ENCODE measurements at places on chromosomes 16 and 17.
A peak's percentile ranks its signal among the peaks of the same experiment; 100 is the strongest.

GRCh38 chr16:1337486-1337885 lies 4.0 kb downstream of the BAIAP3 start:
- no peak for DNase-seq

- no peak for DNase-seq
These were observed 151.5 kb downstream of the LGALS9B start for GRCh38 chr17:20315821-20316220.

DNA sequence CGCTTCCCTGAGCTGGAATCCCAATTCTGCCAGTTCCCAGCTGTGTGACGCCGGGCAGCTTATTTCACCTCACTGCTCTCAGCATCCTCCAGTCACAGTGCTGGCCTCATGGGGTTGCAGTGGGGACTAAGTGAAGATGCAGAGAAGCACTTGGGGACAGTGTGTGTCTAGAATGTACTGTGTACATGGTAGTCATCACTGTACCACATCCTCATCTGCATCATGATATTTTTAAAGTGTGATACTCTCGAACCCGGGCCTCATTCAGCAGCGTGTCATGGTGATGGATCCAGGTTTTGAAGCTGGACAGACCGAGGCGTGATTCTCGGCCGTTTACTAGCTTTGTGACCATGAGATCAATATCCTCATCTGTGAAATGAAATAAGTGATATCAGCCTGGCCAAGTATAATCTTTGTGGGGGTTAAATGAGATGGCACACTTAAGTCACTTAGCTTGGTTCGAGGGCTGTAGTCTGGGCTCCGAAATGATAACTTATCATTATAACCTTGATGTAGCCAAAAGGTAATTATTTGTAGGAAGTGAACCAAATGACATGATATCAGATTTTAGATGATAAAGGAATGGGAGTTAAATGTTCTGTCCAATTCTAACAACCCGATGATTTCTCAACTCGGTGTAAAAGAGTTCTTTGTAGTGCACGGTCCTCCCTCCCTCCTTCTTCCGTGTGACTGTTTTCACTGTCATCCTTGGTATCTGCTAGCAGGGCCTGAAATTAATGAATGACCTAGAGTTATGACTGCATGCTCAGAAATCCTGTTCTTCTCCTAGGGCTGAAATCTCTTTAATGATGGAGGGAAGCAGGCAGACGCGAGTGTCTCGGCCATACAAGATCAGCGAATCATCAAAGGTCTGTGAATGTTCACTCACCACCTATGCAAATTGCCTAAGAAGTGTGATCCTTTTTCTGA lies 2.0 kb downstream of the KLHL36 start:
- no peak for DNase-seq

GRCh38 chr16:71693164-71693563 lies 31.3 kb downstream of the PHLPP2 start:
- DNase-seq: no peak

GRCh38 chr16:48125888-48126287 lies 29.9 kb downstream of the ABCC12 start:
- DNase-seq: no peak

GRCh38 chr17:34095106-34095505 lies 160.0 kb upstream of the CCL2 start:
- DNase-seq: no peak

GRCh38 chr17:11035681-11036080 lies 197.8 kb upstream of the PIRT start:
- no peak for DNase-seq

DNA sequence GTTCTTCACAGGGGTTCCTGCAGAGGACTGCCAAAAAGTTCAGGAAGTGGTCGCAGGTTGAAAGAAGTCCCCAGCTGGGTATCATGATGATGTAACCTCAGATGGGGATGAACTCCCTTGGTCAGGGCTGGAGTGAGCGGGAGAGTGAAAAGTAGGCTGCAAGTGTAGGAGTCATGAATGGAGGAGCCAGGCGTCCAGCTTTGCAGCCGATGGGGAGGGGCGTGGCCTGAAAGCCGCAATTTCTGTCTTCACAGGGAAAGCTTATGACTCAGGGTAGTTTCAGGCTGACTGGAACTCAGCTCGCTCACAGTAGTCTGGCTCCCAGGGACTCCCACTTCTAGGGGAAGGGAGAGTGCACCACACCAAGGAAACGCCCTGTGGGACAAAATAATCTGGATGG lies 70.0 kb upstream of the HS3ST3A1 start:
- no peak for DNase-seq

DNA sequence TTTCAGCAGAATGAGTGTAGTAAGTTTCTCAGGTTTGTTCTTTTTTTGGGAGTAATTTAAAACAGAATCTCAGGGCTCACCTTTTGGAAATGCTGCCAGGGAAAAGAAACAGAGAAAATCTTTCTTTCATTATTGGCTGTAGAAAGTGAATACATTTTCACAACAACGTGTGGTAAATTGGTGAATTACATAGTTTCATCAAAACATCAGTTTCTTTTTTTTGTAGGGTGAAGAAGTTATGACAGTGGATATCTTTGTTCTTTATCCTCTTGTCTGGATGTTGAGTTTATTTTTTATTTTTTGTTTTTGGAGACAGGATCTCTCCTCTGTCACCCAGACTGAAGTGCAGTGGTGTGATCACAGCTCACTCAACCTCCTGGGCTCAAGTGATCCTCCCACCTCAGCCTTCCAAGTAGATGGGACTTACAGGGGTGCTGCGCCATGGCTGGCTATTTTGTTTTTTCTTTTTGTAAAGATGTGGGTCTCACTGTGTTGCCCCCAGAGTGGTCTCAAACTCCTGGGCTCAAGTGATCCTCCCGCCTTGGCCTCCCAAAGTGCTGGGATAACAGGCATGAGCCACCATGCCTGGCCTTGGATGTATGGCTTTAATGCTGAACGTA lies 2.4 kb downstream of the ZNF267 start:
- no peak for DNase-seq

DNA sequence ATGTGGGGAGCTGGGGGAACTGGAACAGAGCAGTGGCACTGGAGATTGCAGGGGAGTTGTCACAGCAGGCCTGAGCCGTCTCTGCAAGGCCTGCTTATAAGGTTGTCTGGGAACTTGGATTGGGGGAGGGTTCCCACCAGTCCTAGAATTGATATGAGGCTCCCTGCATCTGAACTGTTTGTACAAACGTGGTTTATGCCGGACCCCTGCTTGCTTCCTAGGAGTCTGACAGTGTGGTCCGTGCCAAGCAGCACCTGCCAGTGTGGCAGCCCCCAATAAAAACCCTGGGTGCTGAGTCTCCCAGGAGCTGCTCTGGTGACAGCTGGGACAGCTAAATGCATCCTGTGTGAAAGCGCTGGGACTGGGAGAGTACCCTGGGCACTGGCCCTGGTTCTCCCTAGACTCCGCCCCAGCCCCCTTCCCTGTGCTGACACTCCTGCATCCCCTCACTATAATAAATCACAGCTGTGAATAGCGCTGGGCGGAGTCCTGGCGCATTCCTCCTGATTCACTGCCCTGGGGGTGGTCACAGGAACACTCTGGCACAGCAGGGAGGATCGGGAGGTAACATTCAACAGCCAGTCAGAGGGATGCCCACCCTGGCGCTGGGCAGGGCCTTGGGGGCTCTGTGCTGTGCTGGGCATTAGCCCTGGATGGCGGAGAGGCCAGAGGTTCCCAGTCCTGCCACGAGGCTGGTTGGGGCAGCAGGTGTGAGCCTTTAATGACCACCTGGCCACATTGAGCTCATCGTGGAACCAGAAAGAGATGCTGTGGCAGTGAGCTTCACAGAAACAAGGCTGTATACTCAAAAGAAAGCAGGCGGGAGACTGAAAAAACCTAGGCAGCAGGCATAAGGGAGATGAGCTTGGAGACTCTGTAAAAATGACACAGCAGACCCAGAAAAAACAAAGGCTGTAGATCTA lies 45.6 kb downstream of the RMI2 start:
- no peak for DNase-seq

- no peak for DNase-seq
These were observed 12.8 kb downstream of the TBC1D26 start for GRCh38 chr17:15744885-15745284.

DNA sequence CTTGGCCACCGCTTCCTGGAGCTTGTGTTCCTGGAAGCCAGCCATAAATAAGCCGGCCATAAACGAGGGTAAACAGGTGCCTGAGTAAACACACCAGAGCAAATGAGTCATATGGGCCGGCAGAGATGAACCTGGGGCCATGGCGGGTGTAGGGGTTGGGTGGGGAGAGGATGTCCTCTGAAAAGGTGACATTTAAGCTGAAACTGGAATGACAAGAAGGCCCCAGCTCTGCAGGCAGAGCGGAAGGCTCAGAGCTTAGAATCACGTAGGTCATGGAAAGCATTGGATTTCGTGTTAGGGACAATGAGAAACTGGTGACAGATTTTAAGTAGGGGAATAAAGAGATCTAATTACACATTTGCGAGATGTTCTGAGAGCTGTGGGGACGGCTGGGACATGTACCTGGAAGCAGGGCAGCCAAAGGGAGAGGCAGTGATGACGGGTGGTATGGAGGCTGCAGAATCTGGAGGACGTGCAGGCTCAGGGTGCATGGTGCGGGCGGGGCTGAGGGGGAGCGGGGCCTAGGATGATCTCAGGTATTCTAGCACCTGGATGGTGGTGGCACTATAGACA lies 8.1 kb upstream of the DNASE1 start:
- DNase-seq: no peak

DNA sequence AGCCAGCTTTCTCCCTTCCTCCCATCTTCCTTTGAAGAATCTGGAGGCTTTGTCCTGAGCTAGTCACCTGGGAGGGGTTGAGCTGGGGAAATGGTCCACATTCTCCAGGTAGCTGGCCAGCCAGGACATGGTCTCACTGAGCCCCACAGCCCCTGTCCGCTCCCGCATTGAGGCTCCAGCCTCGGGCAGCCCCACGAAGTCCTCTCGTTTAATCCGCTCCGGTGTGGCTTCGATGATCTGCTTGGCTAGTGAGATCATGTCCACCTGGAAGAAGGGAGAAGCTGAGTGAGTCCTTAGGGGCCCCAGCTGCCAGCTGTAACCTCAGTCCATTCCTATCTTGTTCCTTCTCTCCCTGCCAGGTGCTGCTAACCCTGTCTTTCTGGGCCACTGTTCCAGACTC lies 2.7 kb upstream of the SPAG7 start:
- no peak for DNase-seq

GRCh38 chr17:83200231-83200699 lies 120.9 kb downstream of the METRNL start:
- peak; percentile 85 for DNase-seq

- no peak for DNase-seq
These were observed 42.2 kb downstream of the WWP2 start for GRCh38 chr16:69804297-69804696.

- DNase-seq: no peak
These were observed 63.8 kb upstream of the RCVRN start for GRCh38 chr17:9968881-9969280.

GRCh38 chr16:55543472-55543871 lies 23.0 kb upstream of the CAPNS2 start:
- DNase-seq: no peak

GRCh38 chr17:52105591-52105990 lies 52.9 kb downstream of the CA10 start:
- DNase-seq: no peak

- DNase-seq: no peak
These were observed 5.2 kb upstream of the RAB26 start for GRCh38 chr16:2142942-2143877.

DNA sequence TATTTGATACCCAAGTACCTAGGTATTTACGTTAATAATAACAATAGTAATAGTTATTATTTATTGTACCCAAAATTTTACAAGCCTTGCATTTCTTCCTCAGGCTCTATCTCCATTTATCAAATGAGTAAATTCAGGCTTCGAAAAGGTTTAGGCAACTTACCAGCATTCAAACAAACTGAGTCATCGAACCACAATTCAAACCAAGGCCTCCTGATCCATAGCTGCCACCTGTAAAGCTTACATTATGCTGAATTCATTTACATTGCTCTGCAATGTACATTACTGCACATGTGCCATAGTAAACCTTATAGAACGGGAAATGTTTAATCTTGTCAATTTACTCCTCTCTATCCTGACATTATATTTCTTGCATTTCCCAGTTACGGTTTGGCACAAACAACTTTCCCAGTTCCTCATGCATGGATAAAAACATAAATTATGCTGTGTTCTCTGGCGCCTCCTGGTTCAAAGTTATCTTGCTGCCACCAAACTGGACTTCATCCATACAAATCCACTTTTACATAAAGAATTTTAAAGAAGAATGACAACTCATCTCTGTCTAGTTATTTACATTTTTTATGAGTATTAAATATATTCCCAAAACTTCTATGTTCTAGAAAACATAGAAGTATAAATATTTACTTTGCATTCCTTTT lies 360.6 kb upstream of the SOX9 start:
- DNase-seq: no peak

GRCh38 chr17:62925267-62925836 lies 40.7 kb upstream of the TANC2 start:
- no peak for DNase-seq

DNA sequence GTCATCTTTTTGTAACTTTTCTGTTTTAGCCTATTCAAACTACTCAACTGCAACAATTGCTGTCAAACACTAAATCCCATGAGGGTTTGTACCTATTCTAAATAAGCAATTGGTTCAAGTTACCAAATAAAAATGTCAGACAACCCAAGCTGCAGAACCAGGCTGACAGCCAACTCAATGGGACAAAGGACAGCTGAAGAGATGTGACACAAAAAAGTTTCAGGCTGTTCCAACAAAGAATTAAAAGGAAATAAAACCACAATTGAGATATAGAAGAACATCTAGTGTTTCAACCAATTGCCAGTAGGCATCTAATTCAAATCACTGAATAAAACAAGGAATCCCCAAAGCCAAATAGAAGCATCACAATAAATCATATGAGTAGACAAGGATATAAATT lies 49.3 kb downstream of the GRB7 start:
- no peak for DNase-seq

DNA sequence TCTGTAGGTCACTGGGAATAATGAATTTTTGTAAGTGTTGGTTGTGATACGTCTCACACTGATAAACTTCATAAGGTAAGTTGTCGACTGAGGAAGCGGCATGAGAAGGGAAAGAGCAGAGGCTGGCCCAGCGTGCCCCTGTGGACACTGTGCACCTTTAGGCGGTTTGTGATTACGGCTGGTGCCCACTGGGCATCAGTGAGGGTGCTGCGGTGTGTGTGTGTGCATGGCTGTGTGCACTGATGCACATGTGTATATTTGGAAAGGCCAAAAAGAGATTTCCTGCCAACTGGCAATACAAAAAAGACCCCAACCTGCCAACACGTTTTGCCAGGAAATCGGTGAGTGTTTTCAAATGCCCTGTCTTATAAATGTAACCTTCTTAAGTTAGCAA lies 11.9 kb downstream of the IRF8 start:
- no peak for DNase-seq
